ENCODE measurements at places on chromosomes 1 and 21. TPM values are rescaled to one million over a fixed set of nuclear protein-coding genes. Genes with fewer than 3 reads are reported as not detected.

Gene NUP210L
- 23.0 TPM for total RNA-seq

Gene RABGGTB
- total RNA-seq = 37.6 TPM

DNA sequence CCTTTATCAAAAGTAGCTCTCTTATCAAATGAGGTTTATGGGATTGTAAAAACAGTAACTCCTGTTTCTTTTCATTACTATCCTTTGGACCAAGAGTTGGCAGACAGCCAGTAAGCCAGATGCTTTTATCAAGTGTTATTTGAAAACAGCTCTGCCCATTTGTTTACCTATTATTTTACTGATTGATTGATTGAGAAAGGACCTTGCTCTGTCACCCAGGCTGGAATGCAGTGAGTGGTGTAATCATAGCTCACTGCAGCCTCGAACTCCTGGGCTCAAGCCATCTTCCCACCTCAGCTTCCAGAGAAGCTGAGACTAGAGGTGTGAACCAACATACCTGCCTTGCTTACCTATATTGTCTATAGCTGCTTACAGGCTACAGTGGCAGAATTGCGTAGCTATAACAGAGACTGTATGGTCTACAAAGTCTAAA, 3.6 kb downstream of the PRKAB2 start:
- DNase-seq = peak; percentile 43

DNA sequence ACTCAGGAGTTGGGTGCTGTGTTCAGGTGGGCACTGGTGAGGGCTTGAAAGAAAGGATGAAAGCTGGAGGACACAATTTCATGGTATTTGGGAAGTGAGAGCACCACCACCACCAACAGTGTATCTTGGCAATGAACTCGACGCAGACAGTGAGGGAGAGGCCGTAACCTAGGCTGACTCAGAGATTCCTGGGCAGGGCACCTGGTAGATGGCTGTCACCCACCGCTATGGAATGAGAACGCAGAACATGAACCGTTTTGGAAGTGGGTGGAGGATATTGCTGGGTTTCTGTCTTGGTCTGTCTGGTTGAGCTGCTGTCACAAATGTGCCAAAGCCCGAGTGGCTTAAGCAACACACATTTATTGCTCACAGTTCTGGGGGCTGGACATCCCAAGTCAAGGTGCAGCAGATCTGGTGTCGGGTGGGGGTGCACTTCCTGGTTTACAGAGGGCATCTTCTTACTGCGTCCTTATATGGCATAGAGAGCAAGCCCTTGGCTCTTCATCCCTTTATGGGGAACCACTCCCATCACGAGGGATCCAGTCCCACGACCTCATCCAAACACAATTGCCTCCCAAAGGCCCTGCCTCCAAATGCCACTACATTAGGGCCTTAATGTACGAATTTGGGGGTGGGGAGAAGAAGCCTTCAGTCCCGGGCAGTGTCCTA, 246.3 kb downstream of the SIPA1L2 start:
- DNase-seq = no peak

- DNase-seq = no peak
Observed at GRCh38 chr1:16189003-16189402, 23.4 kb downstream of the ARHGEF19 start.

- DNase-seq = no peak
Observed at GRCh38 chr1:33185541-33185940, 3.7 kb upstream of the TRIM62 start.

DNA sequence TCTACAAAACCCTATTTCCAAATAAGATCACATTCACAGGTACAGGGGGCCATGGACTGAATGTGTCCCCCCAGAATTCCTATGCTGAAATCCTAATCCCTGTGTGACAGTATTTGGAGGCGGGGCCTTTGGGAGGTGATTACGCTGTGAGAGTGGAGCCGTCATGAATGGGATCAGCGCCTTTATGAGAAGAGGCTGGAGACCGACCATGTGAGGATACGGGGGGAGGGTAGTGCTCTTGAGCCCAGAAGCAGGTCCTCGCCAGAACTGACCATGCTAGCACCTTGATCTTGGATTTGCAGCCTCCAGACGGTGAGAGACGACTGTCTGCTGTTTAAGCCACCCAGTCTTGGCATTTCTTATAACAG, 23.8 kb upstream of the KIF26B start:
- no peak for DNase-seq

DNA sequence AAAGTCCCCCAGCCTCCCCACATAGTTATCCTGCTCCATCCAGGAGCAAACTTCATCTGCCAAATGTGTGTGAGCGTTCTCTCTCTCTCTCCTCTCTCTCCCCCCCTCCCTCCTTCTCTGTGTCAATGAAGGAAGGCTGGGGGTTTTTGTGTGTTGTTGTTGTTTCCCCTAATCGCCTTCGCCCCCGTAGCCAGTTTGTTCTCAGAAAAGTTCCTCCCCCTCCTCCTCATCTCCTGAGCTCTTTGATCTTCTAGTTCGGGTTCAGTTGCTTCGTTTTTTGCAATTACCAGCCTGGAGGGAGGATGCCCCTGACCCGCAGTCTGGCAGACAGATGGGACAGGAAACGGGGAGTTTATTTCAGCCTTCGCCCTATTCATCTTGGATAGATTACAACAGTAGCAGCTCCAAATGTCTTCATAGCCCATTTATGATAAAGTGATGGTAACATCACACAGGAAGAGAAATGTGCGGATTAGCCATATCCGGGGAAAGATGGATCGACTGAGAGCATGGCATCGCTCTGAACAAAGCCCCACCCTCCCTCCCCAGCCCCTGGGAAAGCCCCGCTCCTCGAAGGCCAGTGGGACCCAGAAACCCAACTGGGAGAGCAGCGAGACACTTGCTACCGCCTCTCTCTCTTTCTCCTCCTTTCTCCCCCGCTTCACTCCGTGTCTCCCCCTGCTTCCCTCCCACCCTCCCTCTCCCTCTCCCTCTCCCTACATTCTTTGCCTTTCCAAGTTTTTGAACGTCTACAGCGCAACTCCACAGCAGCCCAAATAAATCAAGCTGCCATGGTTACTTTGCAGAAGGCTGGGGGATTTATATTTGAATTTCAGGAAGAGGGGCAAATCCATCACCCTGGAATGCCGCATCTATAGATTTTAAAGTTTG, 139.7 kb upstream of the ARHGEF16 start:
- DNase-seq = no peak

DNA sequence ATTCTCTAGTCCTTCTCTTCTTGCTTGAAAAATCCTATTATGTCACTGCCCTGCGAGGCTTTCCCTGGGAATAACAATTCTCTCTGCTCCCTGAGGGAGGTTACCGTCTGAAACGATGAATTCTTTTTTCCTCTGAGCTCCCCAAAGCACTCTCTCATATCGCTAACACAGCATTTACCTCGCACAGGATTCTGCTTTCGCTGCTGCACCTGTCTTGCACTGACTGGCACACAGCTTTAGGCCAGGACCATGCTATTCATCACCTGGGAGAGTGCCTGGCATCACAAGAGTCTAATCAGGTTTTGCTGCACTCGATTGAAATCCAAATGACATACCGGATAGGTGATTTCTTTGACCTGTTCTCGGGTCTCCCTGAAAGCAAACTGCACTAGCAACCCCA, 52.8 kb upstream of the GNG4 start:
- DNase-seq = no peak

- no peak for DNase-seq
Observed at GRCh38 chr1:72229893-72230292, 52.4 kb downstream of the NEGR1 start.

DNA sequence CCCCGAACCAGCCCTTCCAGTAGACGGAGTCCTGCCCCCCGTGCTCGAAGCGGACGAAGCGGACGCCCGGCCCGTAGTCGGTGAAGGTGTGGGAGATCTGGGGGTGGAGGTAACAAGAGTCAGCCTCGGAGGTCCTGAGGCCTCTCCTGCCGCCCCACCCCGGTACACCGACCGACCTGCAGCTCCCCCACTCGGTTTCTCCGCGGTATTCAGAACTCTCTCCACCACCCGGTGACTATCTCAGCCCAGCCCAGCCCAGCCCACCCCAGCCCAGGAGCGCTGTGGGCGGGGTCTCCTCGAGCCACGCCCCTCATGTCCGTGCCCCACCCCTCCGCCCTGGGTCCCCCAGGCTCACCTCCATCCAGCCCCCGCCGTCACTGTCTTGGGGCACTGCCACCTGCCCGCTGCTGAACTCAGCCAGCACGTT, 5.5 kb downstream of the FBXO2 start:
- peak; percentile 45 for DNase-seq

DNA sequence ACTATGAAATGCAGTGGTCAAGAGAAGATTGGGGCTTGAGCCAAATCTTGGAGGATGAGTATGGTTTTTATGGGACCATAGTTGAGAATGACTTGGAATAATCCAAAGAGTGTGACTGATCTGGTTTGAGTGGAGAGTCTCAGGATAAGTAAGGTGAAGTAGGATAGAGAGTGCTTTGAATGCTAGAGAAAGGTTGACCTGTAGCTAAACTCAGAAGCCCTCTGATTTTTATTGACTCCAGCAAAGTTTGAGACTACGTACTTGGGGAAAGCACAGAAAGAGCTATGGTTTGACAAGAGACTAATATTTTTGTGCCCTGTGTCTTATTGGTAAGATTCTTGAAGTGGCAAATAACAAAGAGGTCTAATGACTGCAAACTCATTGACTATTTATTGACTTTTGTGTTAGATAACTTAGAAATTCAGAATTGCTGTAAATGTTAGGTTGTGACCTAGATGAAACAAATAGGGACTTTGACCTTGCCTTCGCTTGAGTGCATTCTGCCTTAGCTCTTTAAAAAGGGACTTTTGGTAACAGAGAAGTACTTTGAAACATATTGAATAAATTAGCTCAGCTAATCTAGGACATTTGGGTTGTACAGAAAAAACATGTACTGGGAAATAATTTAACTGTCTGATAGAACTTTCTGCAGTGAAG, 35.1 kb downstream of the UAP1 start:
- DNase-seq = no peak

Data from testis (tissue), 5 donors.